ENCODE measurements at places on chromosomes 4 and X. TPM values are rescaled to one million over a fixed set of nuclear protein-coding genes. Genes with fewer than 3 reads are reported as not detected.

- no peak for DNase-seq
- no peaks in the 10 kb centered on the region for H3K36me3 ChIP-seq
- H3K27me3 ChIP-seq, result no peaks in the 10 kb centered on the region
- H3K27ac ChIP-seq, result no peak overlapping the region
- no peaks in the 10 kb centered on the region for H3K4me1 ChIP-seq
Measured at GRCh38 chrX:153306527-153307115, 14.9 kb downstream of the PNMA6F start.

- H3K4me1 ChIP-seq, result no peaks in the 10 kb centered on the region
- no peaks in the 10 kb centered on the region for H3K27me3 ChIP-seq
- DNase-seq, result no peak
Measured at GRCh38 chr4:5751666-5752375, 40.8 kb downstream of the EVC start.

DNA sequence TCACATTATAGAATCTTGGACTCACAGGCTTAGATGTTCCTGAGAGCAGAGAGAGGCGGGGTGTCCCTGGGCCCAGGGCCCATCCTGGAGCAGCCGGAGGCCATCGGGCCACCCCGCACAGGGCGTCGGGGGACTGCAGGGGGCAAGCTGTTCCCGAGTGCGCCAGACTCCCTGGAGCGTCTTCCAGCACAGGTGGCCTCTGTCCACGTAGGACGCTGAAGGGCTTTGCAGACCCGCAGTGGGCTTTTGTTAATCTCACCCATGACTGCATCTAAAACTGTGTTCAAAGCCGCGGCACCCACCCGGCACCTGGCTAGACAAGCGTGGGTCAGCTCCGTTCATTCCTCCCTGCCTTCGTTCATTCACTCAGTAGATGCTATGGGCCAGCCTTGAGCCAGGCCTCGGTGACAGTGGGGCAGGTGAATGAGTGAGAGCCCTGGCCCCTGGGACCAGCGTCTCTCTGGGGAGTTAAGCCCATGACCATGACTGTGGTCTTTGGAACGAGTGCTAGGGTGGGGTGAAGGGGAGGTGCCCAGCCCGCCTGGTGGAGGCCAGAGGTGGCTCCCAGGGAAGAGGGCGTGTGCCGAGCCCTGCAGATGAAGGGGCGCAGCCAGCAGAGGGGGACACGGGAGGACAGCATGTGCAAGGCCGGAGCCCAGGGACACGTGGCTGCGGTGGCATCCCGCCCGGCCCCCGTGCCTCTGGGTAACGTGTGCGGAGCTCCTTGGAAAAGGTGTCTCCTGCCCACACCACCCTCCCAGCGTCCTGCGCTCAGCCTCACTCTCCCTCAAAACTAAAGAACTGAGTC lies 98.3 kb downstream of the HMX1 start:
- no peak overlapping the region for H3K27ac ChIP-seq
- no peak overlapping the region for H3K4me3 ChIP-seq
- no peaks in the 10 kb centered on the region for H3K4me1 ChIP-seq
- DNase-seq, result no peak

- no peaks in the 10 kb centered on the region for H3K36me3 ChIP-seq
- H3K27me3 ChIP-seq, result no peaks in the 10 kb centered on the region
- H3K27ac ChIP-seq, result no peak overlapping the region
- H3K4me1 ChIP-seq, result no peaks in the 10 kb centered on the region
- DNase-seq, result no peak
Measured at GRCh38 chr4:175346376-175346775, 428.2 kb downstream of the ADAM29 start.

- no peak for DNase-seq
- H3K4me1 ChIP-seq, result no peaks in the 10 kb centered on the region
- H3K27ac ChIP-seq, result no peak overlapping the region
- H3K27me3 ChIP-seq, result no peaks in the 10 kb centered on the region
- no peaks in the 10 kb centered on the region for H3K36me3 ChIP-seq
Measured at GRCh38 chr4:120718979-120719566, 203.5 kb downstream of the PRDM5 start.

- no peaks in the 10 kb centered on the region for H3K27me3 ChIP-seq
- DNase-seq, result no peak
Measured at GRCh38 chrX:15204130-15204751, 65.6 kb downstream of the ASB9 start.

DNA sequence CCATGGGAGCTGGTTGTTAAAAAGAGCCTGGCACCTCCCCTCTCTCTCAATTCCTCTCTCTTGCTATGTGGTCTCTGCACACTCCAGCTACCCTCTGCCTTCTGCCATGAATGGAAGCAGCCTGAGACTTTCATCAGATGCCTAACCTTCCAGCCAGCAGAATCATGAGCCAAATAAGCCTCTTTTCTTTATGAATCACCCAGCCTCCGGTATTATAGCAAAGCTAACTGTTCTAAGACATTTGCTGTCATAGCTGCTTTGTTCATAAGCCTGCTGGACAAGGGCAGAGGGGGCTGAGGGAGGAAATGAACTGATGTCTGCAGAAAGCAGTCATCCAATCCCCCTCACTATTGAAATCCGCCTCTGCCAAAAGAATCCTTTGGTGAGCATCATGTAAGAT lies 196.7 kb downstream of the ZNF330 start:
- no peak for DNase-seq
- no peaks in the 10 kb centered on the region for H3K27me3 ChIP-seq
- H3K36me3 ChIP-seq, result no peaks in the 10 kb centered on the region
- no peak overlapping the region for H3K4me3 ChIP-seq
- no peaks in the 10 kb centered on the region for H3K4me1 ChIP-seq

GRCh38 chrX:21963731-21964405 lies 23.4 kb downstream of the SMS start:
- no peak for DNase-seq
- H3K4me3 ChIP-seq, result no peak overlapping the region
- H3K27me3 ChIP-seq, result no peaks in the 10 kb centered on the region

- DNase-seq, result no peak
- no peaks in the 10 kb centered on the region for H3K36me3 ChIP-seq
- H3K4me1 ChIP-seq, result no peaks in the 10 kb centered on the region
- H3K27me3 ChIP-seq, result no peaks in the 10 kb centered on the region
Measured at GRCh38 chr4:160826339-160826679, 1337.5 kb downstream of the FSTL5 start.

- H3K4me3 ChIP-seq, result no peak overlapping the region
- no peaks in the 10 kb centered on the region for H3K36me3 ChIP-seq
- no peaks in the 10 kb centered on the region for H3K4me1 ChIP-seq
- DNase-seq, result no peak
- H3K27ac ChIP-seq, result no peak overlapping the region
Measured at GRCh38 chrX:83501530-83501929, 6.6 kb upstream of the POU3F4 start.

GRCh38 chr4:105951198-105951597 lies 55.9 kb downstream of the NPNT start:
- H3K36me3 ChIP-seq, result no peaks in the 10 kb centered on the region
- no peak overlapping the region for H3K27ac ChIP-seq
- H3K4me1 ChIP-seq, result no peaks in the 10 kb centered on the region
- no peak for DNase-seq
- no peaks in the 10 kb centered on the region for H3K27me3 ChIP-seq

DNA sequence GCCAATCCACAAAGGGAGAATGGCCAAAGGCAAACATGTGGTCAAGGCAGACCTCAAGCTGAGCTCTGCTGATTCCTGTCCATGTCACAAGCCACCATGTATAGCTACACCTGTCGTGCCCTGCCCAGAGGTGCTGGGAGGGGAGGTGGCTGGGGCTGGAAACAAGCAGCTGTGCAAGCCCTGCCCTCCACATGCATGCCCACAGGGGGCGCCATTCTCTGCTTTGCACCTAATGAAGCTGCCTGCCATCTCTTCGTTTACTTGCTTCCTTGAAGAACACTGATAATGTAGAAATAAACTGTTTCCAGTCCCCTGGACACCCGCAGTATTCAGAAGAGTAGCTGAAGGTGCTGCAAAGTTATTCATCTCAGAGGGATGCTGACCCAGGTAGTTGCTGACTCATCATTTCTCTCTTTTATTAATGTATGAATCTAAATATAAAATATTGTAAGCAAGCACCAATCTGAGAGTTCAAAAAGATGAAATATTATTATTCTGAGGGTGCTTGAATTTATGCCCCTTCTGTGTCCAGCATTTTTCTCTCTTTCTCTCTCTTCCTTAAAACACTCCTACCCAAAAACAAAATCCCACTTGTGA lies 278.6 kb downstream of the ADGRA3 start:
- no peaks in the 10 kb centered on the region for H3K4me1 ChIP-seq
- H3K27me3 ChIP-seq, result no peaks in the 10 kb centered on the region
- H3K4me3 ChIP-seq, result no peak overlapping the region
- H3K27ac ChIP-seq, result no peak overlapping the region
- no peak for DNase-seq
- no peaks in the 10 kb centered on the region for H3K36me3 ChIP-seq

GRCh38 chrX:115322375-115322774 lies 32.9 kb downstream of the LUZP4 start:
- no peaks in the 10 kb centered on the region for H3K36me3 ChIP-seq
- no peak overlapping the region for H3K4me3 ChIP-seq
- no peaks in the 10 kb centered on the region for H3K27me3 ChIP-seq
- H3K4me1 ChIP-seq, result no peaks in the 10 kb centered on the region

DNA sequence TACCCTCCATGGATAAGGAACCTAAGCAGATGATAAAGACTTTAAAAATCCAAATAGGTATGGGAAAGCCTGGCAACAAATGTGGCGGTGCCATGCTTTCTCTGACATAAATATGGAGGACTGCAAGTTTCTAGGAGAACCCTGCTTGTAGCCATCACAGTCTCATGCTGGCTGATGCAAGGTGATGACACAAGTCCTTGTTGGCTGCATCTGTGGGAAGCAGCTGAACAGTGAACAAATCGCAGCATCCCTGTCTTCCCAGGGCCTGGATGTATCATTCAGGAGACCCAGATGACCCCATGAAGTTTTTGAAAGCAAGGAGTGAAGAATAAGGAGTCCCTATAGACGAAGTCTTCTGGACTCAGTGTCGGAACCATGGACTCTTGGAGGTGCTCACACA lies 234.4 kb upstream of the HS3ST1 start:
- no peak for DNase-seq
- H3K36me3 ChIP-seq, result no peaks in the 10 kb centered on the region
- H3K4me1 ChIP-seq, result no peaks in the 10 kb centered on the region
- no peak overlapping the region for H3K27ac ChIP-seq
- no peak overlapping the region for H3K4me3 ChIP-seq

- H3K4me1 ChIP-seq, result no peaks in the 10 kb centered on the region
- H3K27me3 ChIP-seq, result no peaks in the 10 kb centered on the region
- no peak overlapping the region for H3K27ac ChIP-seq
Measured at GRCh38 chrX:38305971-38306370, 21.3 kb downstream of the RPGR start.

- no peaks in the 10 kb centered on the region for H3K27me3 ChIP-seq
- no peak for DNase-seq
- no peak overlapping the region for H3K27ac ChIP-seq
- no peaks in the 10 kb centered on the region for H3K36me3 ChIP-seq
Measured at GRCh38 chr4:27791640-27792039, 931.0 kb downstream of the STIM2 start.

DNA sequence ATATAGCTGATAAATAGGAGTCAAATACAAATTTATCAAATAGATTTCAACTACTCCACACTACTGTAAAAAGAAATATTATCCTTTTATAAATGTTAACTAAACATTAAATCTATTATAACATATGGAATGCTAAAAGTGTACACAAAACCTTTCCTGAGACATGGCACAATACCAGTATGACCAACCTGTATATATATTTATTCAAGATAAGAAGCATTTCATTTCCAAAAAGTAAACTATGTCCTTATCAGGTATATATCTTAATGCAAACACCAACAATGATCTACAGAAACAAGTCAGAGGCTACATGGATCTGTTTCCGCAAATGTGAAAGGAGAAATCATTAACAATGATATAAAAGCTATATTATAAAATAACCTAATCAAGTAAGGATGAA lies 37.8 kb downstream of the WNK3 start:
- H3K4me3 ChIP-seq, result no peak overlapping the region
- no peaks in the 10 kb centered on the region for H3K27me3 ChIP-seq
- no peak for DNase-seq
- no peaks in the 10 kb centered on the region for H3K36me3 ChIP-seq
- no peaks in the 10 kb centered on the region for H3K4me1 ChIP-seq
- no peak overlapping the region for H3K27ac ChIP-seq

GRCh38 chrX:45508454-45508853 lies 307.8 kb upstream of the DIPK2B start:
- no peaks in the 10 kb centered on the region for H3K36me3 ChIP-seq
- H3K4me1 ChIP-seq, result no peaks in the 10 kb centered on the region
- no peak overlapping the region for H3K4me3 ChIP-seq

DNA sequence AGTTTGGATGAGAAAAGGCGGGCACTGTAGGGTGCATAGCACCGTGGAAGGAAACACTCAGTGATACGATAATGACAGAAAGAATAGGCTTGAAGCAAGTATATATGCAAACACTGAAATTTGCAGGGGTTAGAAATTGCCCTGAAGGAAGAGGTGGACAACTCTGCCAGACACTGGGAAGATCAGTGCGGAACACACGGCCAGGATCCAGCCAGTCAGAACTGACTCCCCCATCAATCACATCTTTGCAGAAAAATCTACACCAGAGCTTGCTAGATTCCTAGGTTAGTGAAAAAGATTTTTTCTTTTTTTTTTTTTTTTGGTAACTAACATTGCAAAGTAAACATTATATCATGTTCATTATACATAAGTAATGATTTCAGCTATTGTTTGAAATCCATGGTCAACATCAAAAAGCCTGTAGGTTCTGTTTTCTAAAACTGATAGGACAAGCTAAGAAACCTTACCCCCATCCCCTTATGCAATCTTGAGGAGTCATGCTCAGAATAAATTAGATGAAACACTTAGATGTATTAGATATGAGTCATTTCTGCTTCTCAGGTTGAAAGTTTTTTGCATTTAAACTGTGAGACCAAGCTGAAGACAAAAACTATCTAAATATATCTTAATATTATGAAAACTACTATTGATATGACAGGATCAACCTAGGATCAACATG lies 38.9 kb downstream of the TRIML1 start:
- H3K27ac ChIP-seq, result no peak overlapping the region
- H3K27me3 ChIP-seq, result no peaks in the 10 kb centered on the region
- no peak overlapping the region for H3K4me3 ChIP-seq
- H3K36me3 ChIP-seq, result no peaks in the 10 kb centered on the region
- no peak for DNase-seq

The CT45A5 gene
- not detected for total RNA-seq

The FRAS1 gene
- not detected for total RNA-seq

The HERC6 gene
- total RNA-seq, result 3.7 TPM

The TAPT1 gene
- total RNA-seq, result 23.7 TPM

The FAAH2 gene
- total RNA-seq, result 2.4 TPM

The ADAMTS3 gene
- total RNA-seq, result not detected

The RHOXF2 gene
- not detected for total RNA-seq

The CTAG1A gene
- not detected for total RNA-seq

The BEX5 gene
- total RNA-seq, result 2.0 TPM

The TREX2 gene
- 2.3 TPM for total RNA-seq

The FAM114A1 gene
- total RNA-seq, result not detected

All from CD8-positive, alpha-beta memory T cell (primary cell).